Activated T-cell treated with anti-CD3 and anti-CD28 coated beads, Interleukin-2, amount 50 U/mL, for 48 hours (primary cell): ENCODE measurements at places on chromosomes 16 and 17.

- peak; percentile 76 for DNase-seq
These were observed 5.8 kb upstream of the KIFC3 start for GRCh38 chr16:57807968-57808528.

DNA sequence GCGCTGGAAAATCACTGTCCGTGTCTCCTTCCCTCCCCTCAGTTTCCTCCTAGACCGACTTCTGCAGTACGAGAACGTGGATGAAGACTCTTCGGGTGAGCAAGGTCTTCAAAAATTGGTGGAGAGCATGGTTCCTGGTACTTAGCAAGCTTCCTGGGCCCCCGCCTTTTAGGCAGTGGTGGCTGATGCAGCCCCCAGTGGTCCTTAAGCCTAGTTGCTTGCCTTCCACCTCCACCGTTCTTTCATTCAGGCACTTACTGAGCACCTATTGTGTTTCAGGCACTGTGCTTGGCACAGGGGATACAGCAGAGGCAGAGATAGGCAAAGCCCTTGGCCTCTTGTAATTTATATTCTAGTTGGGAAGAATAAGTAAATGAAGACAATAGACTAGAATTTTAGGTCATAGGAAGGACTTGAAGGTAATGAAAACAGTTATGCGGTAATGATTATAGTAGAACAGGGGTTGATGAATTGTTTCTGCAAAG lies 767 bp downstream of the INO80E start:
- no peak for DNase-seq

GRCh38 chr17:56471696-56472095 lies 121.8 kb upstream of the NOG start:
- no peak for DNase-seq

DNA sequence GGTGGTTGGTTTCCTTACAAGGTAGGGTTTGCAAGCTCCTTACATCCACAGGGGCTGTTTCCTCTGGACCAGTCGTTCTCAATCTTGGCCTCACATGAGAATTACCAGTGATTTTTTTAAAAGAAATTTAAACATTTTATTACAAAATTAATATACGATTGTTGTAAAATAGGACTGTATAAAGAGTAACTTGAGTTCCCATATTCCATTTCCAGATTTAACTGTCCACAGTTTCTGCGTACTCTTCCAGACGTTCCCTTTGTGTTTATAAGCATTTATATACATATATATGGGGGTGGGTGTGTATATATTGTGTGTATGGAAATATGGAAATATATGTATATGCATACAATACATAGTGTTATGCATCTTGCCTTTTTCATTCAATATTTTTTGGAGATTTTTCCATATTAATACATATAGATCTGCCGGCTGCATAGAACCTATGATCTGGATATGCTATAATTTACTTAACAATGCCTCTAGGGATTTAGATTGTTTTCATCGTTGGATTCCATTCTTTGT lies 31.5 kb downstream of the HLF start:
- DNase-seq, result no peak

DNA sequence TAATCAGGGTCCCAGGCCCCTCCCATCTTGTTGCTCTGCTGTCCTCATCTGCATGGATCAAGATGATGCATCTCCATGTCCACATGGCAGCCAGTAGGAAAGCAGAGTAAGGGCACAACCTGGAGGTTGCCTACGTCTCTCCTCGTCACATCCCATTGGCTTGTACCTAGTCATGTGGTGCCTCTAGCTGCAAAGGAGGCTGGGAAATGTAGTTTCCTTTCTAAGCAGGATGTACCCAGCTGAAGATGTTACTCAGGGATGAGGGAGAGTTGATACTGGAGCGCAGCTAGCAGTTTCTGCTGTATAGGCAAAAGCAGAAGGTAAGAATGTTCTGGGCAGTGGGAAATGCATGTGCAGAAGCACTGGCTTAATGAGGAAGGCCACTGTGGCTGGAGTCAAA lies 20.8 kb downstream of the ABCC1 start:
- DNase-seq, result no peak

DNA sequence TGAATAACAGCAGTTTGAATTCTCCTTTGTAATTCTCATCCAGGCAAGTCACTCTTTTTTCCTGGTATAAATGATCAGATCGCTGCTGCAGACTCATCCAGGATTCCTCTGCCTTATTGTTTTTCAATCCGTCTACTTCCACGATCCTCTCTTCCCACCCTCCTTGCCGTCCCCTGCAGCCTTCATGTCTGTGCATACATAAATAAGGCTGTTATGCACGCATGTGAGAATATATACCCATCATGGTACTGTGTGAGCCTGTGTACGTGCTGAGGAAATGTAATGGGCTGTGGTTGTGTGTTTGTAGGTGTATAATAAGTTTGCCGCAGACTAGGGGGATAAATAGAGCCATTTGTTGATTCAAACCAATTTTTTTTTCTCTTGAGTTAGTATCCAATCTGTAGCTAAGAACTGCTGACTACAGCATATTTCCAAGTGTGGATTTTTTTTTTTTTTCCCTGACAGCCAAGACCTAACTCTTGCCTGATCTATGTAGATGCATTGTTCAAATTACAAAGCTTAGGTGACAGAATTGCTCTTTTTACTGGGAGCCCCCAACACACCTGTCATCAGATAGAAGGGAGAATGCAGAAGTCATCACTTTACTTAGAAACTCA lies 62.2 kb downstream of the RBFOX1 start:
- DNase-seq, result no peak

- DNase-seq, result peak; percentile 48
These were observed 77.4 kb upstream of the TOB1 start for GRCh38 chr17:50943575-50943933.

DNA sequence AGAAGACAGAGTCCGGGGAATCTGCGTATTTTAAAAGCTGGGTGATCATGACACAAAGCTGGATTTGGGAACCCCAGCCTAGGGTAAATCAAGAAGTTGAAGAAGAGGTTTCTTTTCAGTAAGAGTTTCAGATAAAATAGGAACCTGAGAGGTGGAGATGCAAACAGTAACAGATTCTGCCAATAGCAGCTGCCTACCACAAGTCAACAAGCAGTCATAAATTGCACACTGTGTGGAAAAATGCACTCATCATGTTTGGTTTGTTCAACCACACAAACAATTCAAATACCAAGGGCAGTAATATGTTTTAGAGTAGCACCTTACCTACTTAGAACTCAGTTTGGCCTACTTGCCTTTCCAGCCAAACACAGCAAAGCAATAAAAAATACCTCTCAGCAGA lies 14.0 kb downstream of the MYO1D start:
- no peak for DNase-seq

GRCh38 chr17:16425202-16425601 lies 9.8 kb downstream of the TRPV2 start:
- DNase-seq, result no peak

- no peak for DNase-seq
These were observed 50.2 kb downstream of the COX10 start for GRCh38 chr17:14119546-14119945.

- no peak for DNase-seq
These were observed 69.8 kb upstream of the ANKFN1 start for GRCh38 chr17:56083475-56083874.

GRCh38 chr16:18942061-18942460 lies 15.9 kb upstream of the SMG1 start:
- no peak for DNase-seq

DNA sequence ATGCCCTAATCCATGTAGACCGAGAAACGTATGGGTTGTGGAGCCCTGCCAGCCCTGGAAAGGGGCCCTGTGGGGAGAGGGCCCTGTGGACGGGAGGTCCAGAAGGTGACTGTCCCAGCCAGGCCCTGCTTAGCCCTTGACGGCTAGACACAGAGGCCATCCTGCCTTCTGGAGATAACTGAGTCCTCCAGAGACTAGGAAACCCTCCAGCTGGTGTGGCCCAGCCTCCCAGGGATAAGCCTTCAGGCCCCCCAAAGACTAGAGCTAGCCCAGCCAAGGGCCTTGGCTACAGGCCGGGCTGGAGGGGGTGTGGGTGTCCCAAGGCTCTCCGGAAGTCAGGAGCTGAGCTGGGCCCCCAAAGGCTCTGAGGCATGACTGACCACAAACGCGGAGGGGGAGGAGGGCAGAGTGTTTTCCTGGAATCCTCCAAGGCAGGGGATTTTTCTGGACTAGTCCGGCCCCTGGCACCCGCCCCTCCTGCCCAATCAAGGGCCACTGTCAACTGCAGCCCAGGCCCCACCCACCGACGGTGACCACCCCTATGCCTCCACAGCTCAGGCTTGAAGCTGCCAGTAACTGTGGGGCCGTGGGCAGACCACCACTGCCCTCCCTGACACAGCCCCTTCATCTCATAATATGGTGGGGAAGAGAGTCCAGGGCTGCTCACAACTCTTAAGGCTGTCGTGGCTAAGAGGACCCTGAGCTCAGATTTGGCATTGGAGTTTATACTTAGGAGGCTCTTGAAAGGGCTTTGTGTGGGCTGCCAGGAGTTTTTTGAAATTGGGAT lies 885 bp upstream of the VASN start:
- no peak for DNase-seq

DNA sequence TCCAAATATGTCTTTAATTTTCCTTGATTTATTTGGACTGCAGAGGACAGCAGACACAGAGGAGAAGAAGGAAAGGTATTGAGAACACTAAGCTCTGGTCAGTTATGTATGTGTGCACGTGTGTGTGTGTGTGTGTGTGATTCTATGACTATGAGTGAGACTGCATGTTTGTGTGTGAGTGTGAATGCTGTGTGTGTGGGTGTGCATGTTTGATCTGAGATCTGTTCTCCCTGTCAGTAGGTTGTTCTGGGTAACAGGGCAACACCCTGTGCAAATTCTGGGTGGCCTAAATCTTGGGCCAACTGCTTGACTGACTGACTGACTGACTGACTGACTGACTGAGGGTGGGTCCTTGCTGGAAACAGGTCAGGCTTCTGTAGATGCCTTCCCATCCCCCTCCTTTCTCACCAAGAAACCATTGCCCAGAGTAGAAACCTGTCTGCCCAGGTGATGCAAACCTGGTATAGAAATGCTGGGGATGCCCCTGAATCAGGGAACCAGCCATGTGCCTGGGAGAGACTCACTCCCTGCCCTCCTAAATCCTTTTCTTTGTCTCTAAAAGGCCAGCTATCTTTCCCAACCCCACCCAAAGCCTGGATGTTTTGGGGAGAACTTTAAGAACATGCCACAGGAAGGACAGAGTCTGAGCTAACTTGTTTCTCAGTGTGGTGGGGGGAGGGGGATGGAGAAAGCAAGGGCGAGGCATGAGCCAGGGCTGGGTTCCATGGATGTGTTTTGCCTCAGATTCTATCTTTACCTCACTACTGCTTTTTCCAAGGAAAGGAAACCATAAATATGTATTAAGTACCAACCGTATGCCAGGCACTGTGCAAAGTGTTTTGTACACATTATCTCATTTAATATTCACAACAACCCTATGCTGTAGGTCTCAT lies 4.5 kb upstream of the NR1D1 start:
- no peak for DNase-seq

GRCh38 chr17:58755577-58756245 lies at the start of gene PPM1E:
Gene PPM1E, plus strand, starts transcription at chr17:58755854.
- peak; percentile 69 for DNase-seq

- no peak for DNase-seq
These were observed 8.8 kb upstream of the CNOT1 start for GRCh38 chr16:58638148-58639036.

GRCh38 chr17:57201481-57201880 lies 54.8 kb upstream of the MSI2 start:
- DNase-seq, result no peak

DNA sequence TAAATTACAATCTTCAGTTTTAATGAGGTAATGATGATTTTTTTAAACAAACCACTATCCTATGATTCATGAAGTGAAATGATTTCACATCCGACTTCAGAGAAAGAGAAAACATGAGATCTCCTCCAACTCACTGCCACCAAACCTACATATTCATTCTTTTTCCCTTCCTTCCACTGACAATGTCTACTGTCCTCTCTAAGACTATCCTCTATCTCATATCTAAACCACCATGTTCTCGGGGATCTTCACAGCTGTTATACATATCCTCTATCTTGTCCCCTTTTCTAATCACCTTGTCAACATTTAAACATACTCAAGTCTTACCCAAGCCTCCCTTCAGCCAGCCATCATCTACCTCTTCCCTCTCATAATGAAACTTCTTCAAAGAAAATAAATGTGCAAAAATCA lies 53.5 kb downstream of the SMURF2 start:
- no peak for DNase-seq

DNA sequence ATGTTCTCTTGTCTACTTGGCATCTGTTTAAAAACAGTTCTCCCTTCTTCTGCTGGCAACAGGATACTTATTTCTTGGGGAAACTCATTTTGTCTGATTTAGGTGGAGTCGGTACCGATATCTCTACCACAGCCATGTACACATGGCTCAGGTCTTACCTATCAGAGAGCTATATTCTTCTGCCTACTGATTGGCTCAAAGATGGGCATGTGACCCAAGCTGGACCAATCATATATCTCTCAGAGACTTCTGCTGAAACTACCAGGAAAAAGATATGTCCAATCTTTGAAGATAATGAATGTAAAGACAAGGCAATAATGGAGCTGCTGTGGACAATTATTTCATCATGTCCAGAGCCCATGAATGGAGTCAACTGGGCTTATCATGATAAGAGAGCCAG lies 21.6 kb upstream of the SHISA9 start:
- DNase-seq, result no peak

- DNase-seq, result no peak
These were observed 41.1 kb downstream of the MEOX1 start for GRCh38 chr17:43620581-43620980.

DNA sequence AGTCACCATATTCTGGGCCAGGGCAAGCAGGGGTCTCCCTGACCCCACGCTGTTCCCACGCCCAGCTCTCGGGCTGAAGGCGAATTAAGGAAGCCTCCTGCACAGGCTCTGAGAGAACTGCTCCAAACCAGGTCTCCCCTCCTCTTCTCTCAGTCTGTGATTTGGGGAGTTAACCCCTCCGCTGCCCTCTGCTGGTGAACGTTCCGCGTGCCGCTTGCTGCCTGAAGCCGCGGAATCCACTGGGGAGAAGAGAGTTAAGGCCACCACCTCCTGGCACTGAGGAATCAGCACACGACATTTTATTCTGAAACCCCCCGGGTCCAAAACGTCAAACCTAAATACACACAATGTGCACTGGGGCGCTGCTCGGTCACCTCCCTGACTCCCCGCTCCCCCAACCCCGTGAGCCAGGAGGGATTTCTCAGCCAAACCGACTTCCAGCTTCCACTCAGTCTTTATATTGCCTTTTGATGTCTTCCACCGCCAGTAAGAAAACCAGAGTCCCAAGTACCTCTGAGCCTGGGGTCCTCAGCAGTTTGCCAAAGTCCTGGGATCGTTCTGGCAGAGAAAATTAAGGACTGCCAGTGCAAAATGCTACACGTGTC lies 54.4 kb upstream of the RCVRN start:
- DNase-seq, result peak; percentile 63

DNA sequence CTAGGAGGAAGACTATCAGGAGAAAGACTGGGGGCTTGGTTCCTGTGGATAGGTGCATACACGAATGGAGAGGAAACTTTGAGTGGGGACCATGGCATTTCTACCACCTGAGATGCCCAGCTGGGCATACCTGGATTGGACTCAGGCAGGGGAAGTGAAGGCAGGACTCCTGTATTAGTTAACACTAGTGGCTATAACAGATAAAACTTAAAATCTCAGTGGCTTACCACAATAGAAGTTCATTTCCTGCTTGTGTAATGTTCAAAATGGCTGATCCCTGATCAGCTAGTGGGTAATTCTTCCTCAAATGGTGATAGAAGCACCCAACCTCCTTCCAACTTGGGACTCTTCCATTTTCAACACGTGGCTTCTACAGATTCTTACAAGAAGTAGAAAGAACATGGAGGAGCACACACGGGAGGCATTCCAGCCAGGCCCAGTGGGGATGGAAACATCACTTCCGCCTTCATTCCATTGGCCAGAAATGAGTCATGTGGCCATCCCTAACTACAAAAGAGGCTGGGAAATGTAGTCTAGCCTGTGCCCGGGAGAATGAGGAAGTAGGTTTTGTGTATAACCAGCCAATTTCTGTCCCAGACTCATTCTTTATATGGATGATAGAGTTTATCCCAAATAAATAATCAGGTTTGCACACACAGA lies 112.1 kb downstream of the UTP18 start:
- DNase-seq, result no peak
